ENCODE measurements at places on chromosomes 5 and 9. TPM values are rescaled to one million over a fixed set of nuclear protein-coding genes. Genes with fewer than 3 reads are reported as not detected.
A peak's percentile ranks its signal among the peaks of the same experiment; 100 is the strongest.

DNA sequence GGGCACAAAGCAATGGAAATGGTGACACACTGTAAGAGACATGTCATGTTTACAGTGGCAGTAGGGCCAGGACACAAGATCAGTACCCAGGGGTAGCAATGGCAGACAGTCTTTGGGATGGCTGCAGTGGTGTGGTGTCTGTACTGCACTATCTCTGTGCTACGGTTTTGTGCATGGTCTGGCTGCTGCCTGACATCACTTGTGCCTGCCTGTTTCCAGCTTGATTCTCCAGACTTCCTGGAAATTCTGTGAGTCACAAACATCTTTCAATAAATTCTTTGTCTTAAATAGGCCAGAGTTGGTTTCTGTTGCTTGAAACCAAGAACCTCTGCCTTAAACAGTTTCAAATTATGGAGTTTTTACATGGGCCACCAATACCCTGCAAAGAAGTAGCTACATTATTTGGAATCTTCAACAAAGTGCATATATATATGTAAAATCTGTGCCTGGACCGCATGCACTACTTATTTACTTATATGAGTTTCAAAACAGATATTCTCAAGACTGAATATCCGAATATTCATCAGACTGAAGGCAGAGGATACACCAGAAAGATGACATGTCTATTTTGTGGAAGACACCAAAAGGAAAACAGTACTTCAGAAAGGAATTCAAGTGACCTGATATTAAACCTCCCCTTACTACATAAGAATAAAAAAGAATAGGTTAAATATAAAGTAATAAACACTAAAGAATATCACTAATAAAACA, 188.1 kb downstream of the RFX3 start:
- DNase-seq, result no peak

DNA sequence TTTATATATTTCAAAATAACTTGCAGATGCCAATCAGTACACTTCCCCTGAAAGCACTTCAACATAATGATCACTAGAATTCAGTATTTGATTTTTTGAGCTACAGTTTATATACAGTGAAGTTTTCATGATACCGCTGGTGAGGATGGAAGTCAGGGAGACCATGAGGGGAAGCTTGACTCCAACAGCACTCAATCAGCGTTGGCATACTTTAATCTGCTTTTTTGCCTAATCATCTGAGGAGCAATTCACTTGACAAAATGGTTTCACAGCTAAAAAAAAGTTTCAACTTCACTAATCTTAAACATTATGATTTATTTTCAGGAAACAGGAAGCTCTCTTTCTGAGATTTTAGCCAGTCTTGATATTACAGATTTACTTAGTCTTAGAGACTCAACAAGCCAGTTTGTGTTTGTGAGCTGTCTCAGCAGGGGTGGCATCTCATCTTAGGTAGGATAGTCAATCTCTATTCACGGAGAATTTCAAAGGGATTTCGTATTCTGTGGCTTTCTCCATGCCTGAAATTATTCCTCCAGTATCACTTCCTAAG, 111.4 kb upstream of the ARRDC3 start:
- DNase-seq, result no peak

GRCh38 chr9:35756275-35757225, 2.5 kb upstream of the MSMP start:
- peak; percentile 64 for DNase-seq

Gene SV2C
- 0.20 TPM for total RNA-seq

DNA sequence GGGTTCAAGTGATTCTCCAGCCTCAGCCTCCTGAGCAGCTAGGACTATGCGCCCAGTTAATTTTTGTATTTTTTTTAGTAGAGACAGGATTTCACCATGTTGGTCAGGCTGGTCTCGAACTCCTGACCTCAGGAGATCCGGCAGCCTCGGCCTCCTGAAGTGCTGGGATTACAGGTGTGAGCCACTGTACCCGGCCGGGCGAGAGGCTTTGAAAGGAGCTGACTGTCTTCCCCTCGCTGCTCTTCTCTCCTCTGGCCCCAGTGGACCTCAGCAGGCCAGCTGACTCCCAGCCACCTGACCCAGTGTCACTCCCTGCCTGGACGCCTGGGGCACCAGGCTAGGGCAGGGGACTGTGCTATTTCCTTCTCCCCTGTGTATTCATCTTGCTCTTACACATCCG, 89.5 kb upstream of the ANKRD55 start:
- no peak for DNase-seq

- no peak for DNase-seq
Observed at GRCh38 chr5:31157720-31158119, 35.8 kb upstream of the CDH6 start.

DNA sequence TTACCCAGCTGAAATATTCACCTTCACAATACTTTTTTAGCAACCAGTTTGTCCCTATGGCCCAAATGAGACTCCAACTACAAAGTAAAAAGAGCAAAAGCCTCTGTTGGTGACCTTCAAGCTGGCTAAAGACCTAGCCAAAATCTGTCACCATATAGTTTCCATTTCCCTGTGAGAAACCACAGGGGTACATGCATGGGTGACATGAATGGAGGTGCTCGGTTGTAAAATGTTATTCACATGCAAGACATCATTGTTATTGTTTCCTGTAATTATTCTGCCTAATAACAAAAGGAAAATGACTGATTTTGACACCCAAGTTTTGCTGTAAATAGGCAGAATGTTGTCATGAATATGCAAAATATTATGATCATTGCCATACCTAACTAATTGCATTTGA, 285.3 kb downstream of the ZNF608 start:
- DNase-seq, result no peak

Gene QRFP
- total RNA-seq, result not detected
